ENCODE measurements at places on chromosomes 12 and 14.

DNA sequence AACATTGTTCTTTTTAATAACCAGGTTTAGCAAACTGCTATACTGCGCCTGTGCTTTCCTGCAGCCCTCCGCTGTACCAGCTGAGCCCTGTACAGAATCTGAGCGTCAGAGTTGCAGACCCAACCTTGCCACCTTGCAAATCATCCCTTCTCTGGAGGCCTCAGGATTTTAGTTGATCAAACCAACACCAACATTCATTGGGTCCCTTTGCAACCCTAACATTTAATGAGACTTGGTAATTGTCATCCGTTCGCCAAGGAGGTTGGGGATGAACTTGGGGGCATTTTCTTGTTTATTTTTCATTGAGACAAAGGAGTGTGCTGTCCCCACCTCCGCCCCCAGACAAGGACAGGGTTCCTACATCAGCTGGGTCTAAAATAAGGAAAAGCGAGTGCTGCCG, 2.6 kb upstream of the GSC start:
- no peak for DNase-seq

- DNase-seq: no peak
Observed at GRCh38 chr12:78420991-78421390, 443.6 kb upstream of the SYT1 start.

GRCh38 chr12:71797531-71797930, 42.0 kb upstream of the TBC1D15 start:
- DNase-seq: no peak

DNA sequence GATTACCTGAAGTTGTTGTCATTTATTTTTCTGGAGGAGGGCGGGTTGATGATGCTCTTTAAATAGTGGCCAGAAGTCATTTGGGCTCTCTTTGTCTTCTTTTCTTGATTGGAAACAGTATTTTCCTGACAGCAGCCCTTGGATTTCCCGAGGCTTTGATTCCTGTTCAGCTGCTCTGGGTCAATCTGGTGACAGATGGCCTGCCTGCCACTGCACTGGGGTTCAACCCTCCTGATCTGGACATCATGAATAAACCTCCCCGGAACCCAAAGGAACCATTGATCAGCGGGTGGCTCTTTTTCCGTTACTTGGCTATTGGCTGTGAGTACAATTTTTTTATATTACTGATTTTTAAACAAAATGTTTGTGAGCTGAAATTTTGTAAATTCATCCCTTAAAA, 60.4 kb downstream of the ANAPC7 start:
- DNase-seq: no peak

DNA sequence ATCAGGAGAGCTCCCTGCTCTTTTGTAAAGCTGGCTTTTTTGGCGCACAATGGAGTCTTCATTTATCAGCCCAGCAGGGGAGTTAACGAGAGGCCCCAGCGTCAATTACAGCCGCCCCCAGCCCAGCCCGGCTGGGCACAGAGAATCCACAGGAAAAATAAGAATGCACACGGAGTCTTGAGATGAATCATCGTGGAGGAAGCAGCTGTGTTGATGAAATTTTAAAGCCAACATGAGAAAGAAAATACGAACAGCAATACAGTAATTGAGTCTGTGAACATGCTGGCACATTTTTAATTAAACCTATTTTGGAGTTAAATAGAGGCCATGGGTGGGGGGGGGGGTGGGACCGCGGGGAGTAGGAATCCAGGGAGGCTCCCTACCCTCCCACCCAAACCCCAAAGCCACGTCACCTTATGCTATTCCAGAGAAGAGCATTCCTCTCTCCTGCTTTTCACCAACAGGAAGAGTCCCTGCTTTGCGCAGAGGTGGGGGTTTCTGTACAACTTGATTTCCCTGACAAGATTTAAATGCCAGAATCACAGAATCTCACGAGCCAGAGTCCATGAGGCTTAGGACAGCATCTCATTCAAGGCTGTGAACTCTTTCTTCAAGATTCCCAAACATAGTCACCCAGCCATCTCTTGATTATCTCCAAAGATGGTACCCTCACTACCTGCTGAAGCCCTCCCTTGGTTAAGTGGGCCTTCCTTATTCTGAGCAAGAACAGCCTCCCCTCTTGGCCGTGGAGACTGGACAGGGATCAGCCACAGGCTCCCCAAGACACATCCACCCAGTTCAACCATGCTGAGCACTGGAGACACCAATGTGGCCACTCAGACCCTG, 50.3 kb downstream of the CCNK start:
- DNase-seq: no peak

- DNase-seq: no peak
Observed at GRCh38 chr12:111998015-111998414, 14.9 kb downstream of the TMEM116 start.

DNA sequence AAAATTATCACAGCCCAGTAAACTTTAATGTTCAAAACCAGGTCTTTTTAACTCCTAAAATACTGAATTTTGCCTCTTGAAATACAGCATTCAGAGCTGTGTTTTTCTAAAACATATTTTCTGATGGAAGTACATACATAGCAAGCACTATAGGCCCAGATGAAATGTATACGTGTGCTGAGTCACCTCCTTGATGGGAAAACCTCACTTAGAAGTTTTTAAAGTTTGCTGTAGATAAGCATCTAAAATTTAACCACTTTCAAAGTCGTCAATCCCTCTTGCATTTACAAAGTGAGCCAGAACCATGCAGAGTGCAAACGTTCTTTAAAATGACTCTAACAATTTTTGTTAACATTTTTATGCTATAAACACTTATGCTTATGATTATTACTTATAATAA, 618.8 kb downstream of the RPS29 start:
- DNase-seq: no peak

GRCh38 chr12:124542021-124542949, 25.1 kb downstream of the NCOR2 start:
- DNase-seq: no peak

GRCh38 chr12:3574986-3575385, 84.0 kb downstream of the PRMT8 start:
- DNase-seq: no peak

- DNase-seq: no peak
Observed at GRCh38 chr12:44812062-44812461, 64.1 kb downstream of the NELL2 start.

GRCh38 chr14:99681101-99681831, 2.8 kb upstream of the CYP46A1 start:
- DNase-seq: no peak

GRCh38 chr12:66885115-66885875, 206.4 kb upstream of the GRIP1 start:
- DNase-seq: no peak

DNA sequence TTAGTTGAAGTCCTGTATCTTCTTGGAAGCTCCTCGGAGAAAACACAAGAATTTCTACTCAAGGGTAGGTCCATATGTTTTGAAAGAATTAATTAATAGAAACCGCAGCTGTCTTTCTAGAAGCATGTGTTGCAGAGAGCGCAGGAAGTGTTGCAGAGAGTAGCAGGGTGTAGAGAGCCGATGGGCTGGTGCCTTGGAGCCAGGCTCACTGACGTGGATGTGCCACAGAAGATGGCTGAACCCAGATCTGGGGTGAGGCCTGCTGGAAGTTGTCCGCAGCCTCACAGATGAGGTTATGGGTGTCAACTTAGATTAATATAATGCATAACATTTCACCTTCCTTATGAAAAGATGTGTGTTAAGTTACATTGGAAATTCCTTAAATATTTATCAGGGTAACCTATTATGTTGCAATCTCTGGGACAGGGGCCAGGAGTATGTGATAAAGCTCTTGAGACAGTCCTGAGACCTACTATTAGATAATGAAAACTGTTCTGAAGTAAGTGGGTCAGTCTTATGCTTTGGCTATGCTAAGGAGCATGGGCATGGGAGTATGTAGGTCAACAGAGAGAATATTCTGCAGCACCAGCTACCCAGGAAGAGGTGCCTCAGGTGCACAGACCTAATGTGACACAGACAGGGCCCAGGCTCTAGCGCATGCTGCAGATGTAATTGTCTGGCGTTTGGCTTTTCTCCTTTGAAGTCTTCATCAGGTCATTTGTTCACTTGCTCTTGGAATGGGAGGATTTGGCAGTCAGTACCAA, 973.3 kb downstream of the BCL11B start:
- no peak for DNase-seq

All from NCI-H774 (cell line).